Uterus (tissue), 4 donors: ENCODE measurements at places on chromosomes 16 and 17.
A peak's percentile ranks its signal among the peaks of the same experiment; 100 is the strongest.

DNA sequence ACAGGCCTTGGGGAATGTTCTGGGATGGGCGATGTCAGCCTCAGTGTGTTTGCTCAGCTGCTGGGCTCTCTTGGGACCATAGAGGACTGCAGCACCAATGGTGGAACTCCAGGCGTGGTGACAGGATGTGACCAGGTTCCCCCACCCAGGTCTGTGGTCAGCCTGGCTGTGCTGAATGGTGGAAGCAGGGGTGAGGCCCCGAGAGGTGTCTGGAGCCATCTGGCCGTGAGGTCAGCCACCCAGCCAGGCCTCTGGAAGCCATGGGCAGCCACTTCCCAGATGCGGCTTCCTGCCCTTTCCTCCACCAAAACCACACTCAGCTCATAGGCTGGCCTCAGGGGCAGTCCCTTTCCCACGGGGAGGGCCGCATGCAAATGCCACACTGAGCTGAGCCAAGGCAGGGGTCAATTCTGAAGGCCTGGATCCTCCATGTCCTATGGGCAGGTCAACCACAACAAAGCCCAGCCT is 7.8 kb upstream of the MAPK7 start:
- DNase-seq = no peak

- DNase-seq = peak; percentile 92
Measured at GRCh38 chr17:1714980-1715802, 5.0 kb upstream of the TLCD2 start.

- no peak for DNase-seq
Measured at GRCh38 chr16:12925026-12925800, 23.8 kb downstream of the SHISA9 start.

DNA sequence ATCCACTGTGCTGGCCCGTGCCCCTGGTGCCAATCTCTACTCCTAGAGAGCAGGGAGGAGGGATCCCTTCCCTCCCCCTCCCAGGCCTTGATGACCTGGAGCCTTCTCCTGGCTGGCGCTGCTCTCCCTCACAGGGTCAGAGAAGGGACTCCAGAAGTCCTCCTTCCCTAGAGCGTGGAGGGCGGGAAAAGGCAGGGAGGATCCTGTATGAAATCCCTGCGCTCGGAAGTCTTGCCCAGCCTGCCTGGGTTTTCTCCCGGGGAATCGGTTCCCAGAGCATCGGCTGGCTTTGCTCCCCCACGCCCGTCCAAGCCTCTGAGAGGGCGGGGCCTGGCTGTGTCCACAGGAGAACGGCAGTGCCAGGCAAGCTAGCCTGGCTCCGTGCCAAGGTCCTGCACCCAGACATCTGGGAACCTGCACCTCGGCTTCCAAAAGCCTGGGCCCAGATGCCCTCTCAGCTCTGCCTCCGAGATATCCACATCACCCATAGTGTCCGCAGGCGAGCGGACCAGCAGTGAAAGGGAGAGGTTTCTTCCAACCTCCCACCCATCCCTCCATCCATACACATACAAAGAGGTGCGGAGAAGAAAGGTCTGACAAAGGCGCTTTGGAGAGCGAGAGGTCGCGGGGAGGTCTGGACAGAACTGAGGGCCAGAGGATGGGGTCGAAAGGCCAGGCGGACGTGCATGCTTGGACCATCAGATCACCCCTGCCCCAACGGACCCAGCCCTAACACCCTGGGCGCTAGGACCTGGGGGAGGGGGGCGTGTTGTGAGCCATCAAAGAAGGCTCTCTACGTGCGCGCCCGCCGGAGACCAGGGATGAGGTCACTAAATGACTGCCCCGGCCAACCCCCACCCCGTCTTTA is 1.1 kb downstream of the MPP2 start:
- peak; percentile 81 for DNase-seq

- peak; percentile 22 for DNase-seq
Measured at GRCh38 chr16:56190048-56190676, 1.1 kb upstream of the GNAO1 start.

- DNase-seq = peak; percentile 71
Measured at GRCh38 chr16:4664538-4665418, 28.6 kb upstream of the NUDT16L1 start.
